ENCODE measurements at places on chromosomes 3 and 15.

- DNase-seq, result no peak
Observed at GRCh38 chr3:109685084-109686079, 348.0 kb upstream of the DPPA4 start.

DNA sequence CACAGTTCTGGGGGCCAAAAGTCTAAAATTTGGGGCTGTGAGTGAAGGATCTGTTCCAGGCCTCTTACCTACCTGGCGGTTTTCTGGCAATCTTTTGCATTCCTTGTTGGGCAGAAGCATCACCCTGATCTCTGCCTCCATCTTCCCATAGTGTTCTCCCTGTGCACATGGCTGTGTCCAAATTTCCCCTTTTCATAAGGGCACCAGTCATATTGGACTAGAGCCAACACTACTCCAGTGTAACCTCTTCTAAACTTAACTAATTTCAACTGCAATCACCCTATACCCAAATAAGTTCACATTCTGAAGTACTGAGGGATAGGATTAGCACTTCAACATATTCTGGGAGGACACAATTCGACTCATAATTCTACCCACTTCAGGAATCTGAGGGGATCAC, 85.0 kb downstream of the CCNL1 start:
- DNase-seq, result no peak

- no peak for DNase-seq
Observed at GRCh38 chr15:65612949-65613744, 2.2 kb upstream of the INTS14 start.

DNA sequence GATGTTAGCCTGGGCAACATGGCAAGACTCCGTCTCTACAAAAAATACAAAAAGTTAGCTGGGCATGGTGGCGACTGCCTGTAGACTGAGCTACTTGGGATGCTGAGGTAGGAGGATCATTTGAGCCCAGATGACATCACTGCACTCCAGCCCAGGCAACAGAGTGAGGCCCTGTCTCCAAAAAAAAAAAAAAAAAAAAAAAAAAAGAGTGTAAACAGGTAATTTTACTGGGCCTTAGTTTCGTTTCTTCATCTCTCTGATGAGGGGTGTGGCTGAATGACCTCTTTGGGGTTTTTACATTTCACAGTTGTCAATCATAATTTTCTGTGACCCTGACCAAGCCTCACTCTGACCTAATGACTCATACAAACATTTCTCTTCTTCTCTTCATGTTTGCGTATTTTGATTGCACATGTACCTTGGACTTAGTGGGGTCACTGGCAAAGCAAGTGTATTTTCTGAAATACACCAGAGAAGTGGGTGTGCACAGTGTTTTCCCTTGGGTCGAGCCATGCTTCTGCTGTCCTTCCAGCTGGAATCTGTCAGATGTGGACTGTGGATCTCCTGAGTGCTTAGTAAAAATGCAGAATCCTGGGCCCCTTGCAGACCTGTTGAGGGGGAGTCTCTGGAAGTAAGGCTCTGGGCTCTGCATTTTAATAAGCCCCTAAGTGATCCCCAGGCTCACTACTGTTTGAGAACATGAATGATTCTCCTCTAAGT, 140.5 kb downstream of the FNDC3B start:
- DNase-seq, result peak; percentile 82

- no peak for DNase-seq
Observed at GRCh38 chr3:184601576-184602371, 40.2 kb downstream of the EPHB3 start.

DNA sequence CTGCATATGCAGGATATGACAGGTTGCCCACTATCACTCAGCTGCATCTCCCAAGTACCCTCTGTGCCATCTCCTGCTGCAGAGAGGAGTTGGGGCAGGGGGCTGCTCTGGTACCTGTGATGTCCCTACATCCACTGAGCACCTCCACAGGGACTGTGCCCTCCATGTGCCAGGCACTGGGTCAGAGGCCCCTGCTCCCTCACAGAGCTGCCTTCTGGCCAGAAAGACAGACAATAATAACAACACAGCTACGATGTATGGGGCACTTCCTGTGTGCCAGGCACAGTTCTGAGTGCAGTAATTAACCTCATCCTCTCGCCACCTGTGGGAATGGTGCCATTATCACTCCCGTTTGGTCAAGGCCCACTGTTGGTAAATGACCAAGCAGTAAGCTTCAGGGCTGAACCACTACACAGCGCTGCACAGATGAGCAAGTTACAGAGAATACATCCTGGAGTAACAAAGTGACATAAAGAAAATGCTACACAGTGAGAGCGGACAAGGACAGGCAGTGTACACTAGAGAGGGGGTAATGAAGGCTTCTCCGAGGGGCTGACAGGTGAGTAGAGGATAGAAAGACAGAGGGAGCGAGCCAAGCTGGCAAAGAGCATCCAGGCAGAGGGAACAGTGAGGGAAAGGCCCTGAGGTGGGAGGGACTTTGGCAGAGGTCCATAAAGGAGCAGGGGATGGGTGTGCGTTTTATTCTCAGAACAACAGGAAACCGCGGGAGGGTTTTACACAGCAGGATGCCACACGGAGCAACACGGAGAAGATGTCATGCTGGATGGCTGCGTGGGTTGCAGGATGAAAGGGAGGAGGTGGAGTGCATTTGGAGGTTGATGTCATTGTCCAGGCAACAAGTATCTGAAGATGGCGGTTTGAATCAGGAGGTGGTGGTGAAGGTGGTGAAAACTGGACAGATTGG, 13.6 kb downstream of the WNT7A start:
- DNase-seq, result no peak

DNA sequence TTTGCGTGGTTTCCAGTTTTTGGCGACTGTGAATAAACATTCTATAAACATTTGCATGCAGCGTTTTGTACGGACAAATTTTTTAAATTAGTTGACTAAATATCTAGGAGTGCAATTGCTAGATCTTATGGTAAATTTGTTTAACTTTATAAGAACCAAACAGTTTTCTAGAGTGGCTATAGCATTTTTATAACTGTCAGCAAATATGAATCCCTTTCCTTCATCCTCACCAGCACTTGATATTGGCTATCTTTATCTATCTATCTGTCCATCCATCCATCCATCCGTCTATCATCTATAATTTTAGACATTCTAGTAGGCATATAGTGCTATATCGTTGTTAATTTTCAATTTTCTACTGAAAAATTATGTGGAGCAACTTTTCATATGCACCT, 158.4 kb upstream of the CHRNA7 start:
- DNase-seq, result no peak

All from large intestine (tissue), 12 donors.